Esophagus squamous epithelium (tissue), 5 donors: ENCODE measurements at places on chromosomes 6 and 20.

- DNase-seq, result no peak
These were observed 397.1 kb downstream of the ARHGAP18 start for GRCh38 chr6:129312880-129313279.

- peak; percentile 12 for DNase-seq
These were observed 945 bp downstream of the TENT5A start for GRCh38 chr6:81751388-81752083.

- peak; percentile 17 for DNase-seq
These were observed 13.7 kb upstream of the FAM83C start for GRCh38 chr20:35305682-35306556.

- no peak for DNase-seq
These were observed 235.1 kb downstream of the SMOC2 start for GRCh38 chr6:168675933-168676551.

- no peak for DNase-seq
These were observed 12.1 kb upstream of the AHCY start for GRCh38 chr20:34315236-34315635.

DNA sequence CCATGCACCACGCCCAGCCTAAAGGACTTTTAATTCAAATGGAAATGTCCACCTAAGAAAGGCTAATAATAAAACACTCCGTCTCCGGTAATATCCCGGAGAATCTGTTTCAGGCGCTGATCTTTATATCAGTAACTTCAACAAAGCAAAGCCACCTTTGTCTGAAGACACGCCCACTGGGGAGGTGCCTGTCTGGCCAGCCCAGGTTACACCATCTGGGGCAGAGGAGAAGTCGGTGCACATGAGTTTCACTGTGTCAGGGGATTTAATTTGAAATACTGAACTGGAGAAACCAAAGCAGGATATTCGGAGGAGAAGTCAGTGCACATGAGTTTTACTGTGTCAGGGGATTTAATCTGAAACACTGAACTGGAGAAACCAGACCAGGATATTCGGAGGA, 9.4 kb downstream of the SERPINB6 start:
- no peak for DNase-seq

- DNase-seq, result no peak
These were observed 149.9 kb downstream of the CEBPB start for GRCh38 chr20:50340541-50340940.
